ENCODE measurements at places on chromosomes 2 and 18.

GRCh38 chr2:56169521-56169920 lies 14.3 kb upstream of the CCDC85A start:
- DNase-seq: no peak

- no peak for DNase-seq
These were observed 98.2 kb upstream of the TRIB2 start for GRCh38 chr2:12618576-12618975.

DNA sequence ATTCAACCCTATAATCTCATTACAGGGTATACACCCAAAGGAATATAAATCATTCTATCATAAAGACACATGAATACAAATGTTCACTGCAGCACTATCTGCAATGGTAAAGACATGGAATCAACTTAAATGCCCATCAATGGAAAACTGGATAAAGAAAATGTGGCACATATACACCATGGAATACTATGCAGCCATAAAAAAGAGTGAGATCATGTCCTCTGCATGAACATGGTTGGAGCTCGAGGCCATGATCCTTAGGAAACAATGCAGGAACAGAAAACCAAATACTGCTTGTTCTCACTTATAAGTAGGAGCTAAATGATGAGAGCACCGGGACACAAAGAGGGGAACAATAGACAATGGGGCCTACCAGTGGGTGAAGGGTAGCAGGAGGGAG lies 88.5 kb upstream of the CD226 start:
- DNase-seq: no peak

DNA sequence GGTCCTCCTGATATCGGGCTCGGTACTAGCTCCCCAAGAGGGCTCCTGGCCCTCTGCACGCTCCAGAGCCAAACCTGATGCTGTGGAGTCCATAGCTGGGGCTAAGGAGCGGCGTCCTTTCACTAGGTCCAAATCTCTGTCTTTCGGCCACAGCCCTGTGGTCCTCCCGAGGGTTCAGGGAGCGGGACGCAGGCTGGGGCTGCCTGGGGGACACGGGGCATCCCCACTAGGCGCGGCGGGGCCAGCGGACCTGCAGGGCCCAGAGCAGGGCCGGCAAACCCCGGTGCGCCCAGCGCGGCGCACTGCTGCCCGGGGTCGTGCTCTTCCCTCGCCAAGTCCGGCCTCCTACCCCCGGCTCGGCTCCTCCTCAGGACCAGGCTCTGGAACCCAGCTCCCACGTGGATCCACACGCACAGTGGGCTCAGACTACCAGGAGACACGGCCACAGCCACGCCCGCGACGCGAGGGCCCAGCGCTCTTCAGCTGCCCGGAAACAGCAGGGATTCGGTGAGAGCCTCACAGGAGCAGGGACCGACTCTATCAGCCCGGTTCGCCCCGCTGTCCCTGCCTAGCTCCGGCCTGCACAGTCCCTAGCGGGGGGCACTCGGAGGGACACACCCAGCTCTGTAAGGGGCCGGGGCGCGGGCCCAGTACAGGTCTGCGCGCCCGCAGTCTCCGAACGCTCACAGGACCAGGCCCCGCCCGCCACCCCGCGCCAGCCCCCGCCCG lies 593 bp downstream of the ZNF514 start:
- no peak for DNase-seq

- DNase-seq: no peak
These were observed 54.1 kb upstream of the HS6ST1 start for GRCh38 chr2:128372621-128373341.

- no peak for DNase-seq
These were observed 36.3 kb downstream of the NEURL3 start for GRCh38 chr2:96468904-96469303.

DNA sequence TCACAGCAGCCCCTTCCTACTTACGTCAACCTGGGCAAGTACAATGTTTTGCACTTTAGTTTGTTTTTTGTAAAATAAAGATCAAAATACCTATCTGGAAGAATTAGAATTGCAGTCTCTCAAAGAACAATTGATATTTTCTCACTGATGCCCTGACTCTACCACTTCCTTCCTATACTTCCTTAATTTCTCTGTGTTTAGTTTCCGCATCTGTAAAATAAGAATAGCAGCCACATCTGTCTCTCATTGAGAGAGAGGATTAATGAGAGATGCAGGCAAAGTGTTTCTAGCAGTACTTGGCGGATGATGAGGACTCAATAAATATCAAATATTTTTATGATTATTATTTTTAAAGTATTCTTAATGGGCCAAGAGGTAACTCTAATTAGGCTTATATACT lies 122.6 kb upstream of the PIEZO2 start:
- no peak for DNase-seq

- no peak for DNase-seq
These were observed 416.5 kb upstream of the ZEB2 start for GRCh38 chr2:144936442-144936841.

GRCh38 chr2:215434447-215435279 lies 1.2 kb downstream of the FN1 start:
- no peak for DNase-seq

- DNase-seq: no peak
These were observed 22.7 kb downstream of the GPR55 start for GRCh38 chr2:230902180-230902899.

- no peak for DNase-seq
These were observed 8.7 kb downstream of the SNED1 start for GRCh38 chr2:241007111-241007510.

DNA sequence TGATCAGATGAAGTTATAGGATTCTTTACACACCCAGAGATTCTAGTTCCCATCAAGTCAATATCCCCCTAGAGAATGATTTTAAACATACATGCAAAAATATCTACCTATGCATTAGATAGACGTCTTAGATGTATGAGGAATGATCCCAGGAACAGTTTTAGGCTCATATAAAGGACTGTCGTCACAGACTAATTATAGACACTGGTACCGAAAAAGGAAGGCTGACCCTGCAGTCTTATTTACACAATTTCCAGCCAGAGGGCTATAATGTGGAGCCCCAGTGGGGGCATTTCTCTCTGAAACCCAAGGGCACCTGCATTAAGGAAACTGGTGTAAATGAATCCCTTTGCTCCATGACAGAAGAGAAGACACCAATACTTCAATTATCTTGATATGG lies 170.4 kb downstream of the ZNF521 start:
- DNase-seq: no peak

- no peak for DNase-seq
These were observed 329.2 kb upstream of the FIGN start for GRCh38 chr2:164065038-164065437.

DNA sequence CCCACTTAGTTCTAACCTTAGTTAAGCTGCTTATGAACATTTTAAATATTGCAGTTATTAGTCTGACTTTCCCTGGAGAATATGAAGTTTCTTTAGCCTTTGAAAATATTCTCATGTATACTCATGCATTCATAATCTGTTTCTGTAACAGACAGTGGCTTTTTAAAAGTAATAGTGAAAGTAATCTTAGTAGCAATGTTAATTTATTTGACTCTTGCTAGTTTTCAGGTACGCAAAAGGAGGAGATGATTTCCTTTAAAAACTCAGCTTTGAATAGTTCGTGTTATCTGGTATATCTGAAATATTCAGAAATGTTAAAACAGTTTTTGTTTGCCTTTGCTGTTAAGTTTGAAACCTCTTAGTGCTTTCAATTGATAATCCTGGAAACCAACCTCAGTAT lies 3.8 kb downstream of the ANKRD12 start:
- DNase-seq: no peak

GRCh38 chr2:222353993-222354392 lies 55.2 kb upstream of the PAX3 start:
- no peak for DNase-seq

- DNase-seq: no peak
These were observed 249.8 kb upstream of the FSHR start for GRCh38 chr2:49404108-49404507.

DNA sequence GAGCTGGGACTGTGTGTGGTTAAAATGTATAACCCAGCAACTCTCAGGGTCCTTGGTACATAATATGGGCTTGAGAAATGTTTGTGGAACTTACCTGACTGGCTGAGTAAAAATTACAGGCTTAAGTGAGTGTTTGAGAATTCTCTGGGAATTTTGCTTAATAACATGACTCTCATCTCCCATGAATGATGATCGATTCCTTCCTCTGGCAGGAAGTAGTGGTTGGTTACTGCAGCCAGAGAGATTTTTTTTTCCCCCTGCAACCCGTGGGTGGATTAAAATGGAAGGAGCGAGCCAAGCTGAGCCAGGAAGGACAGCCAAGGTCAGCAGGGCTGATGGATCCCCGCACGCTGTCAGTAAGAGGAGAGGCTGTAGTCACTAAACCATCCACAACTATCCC lies 40.6 kb upstream of the RFX8 start:
- DNase-seq: no peak

DNA sequence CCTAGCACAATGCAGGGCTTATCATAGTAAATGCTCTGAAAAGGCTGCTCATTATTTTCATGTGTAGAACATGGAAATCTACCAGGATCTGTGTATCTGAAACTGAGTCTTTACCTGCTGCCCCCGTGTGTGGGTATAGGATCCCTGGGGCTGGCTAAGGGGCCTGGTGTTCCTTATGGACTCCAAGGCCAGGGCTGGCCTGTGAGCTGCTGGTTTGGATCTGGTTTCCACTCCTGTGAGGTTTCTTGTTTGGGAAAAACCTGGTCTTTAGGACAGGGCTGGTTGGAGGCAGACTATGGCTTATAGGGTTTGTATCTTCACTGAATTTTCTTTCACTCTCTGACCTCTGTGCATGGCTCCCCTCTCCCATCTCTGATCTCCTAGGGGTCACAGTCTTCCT lies 80.8 kb downstream of the DYSF start:
- DNase-seq: no peak

GRCh38 chr2:183349091-183349490 lies 224.8 kb downstream of the NUP35 start:
- no peak for DNase-seq

DNA sequence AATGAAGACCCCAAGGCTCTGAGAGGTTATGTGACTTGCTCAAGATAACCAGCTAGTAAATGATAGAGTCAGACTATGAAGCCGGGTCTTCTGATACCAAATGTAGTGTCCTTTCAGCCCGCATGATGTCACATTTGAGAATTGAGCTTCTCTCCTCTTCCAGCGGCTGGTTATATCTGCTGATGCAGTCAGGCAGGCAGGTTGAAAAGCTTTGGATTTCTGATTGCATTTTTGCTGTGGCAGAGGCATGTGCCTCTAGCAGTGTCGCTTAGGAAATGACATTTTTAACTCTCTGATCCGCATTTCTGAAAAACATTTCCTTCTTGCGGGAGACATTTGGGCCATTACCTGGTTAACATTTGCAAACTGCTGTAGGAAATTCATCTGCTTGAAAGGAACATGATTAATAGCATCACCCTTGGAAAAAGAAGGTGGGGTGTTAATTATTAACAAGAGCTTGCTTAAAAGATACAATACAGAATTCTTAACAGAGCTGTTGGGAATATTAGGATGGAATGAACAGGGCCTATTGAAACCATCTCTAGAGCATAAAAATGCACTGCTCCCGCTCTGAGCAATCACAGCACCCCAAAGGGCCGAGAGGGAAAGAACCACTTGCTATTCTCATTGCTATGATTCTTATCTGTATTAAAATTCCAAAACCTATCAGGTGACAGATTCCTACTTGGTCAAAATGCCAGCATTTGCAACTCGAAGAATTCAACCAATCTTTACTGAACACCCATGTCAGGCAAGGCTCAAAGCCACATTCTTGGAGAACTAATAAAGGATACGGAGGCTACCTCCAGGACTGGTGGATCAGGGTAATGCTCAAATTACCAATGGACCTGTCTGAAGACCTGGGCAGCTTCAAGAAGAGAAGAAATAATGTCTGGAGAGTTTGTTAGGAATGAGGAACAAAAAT lies 25.9 kb downstream of the MRO start:
- no peak for DNase-seq

- DNase-seq: no peak
These were observed 64.6 kb downstream of the THADA start for GRCh38 chr2:43531251-43531650.

GRCh38 chr2:176781570-176782217 lies 430.9 kb upstream of the HNRNPA3 start:
- DNase-seq: no peak

DNA sequence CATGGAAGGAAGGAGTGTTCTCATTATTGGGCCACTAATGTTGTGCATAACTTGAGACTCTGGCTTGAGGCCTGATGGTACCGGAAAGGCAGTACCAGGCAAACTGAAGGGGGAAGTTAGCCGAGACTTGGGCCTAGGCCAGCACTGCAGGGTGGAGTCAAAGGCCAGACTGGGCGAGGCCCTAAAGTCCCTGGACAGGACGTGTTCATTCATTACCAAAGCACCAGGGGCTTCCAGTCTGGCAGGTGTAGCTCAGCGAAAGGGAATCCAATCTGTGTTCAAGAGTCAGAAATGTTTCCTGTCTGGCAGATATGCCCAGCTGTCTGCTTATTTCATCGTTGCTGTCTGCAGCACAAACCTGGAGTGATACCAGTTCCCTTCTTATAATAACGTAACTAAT lies 4.7 kb upstream of the ITSN2 start:
- DNase-seq: no peak

DNA sequence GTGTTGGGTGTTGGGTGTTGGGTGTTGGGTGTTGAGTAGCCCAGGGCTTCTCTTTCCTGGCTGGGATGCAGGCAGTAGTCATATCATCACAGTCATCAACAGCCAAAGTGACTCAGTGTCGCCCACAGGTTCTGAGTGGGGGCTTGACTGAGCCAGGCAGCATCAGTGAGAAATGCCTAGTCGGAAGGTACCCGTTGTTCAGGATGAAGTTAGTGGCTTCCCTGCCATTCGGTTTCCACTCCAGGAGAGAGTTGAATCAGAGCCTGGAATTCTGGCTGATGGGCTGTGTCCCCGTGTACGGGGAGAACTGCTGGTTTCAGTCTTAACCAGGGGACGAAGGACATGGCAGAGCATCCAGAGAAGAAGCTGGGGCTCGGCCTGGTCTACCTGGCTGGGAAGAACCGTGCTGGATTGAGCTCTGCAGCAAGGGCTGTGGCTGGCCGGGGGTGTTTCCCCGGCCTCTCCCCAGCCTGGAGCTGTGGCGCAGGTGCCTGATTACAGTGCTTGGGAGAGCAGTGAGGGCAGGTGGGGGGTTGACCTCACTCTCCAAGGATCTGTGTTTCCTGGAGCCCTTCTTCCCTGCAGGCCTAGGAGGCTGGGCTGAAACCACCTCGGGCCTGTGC lies 49.4 kb downstream of the AGAP1 start:
- no peak for DNase-seq

DNA sequence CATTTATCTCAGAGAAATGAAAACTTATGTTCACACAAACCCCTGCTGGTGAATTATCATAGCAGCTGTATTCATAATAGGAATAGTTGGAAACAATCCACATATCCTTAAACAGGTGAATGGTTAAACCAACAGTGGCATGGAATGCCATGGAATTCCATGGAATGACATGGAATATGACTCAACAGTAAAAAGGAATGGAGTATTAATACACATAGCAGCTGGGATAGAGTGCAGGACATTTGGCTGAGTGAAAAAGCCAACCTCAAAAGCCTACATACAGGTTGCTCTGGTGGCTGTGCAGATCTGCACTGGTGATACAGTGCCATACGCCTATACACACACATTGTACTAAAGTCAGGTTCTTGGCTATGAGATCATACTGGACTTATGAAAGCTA lies 69.5 kb downstream of the FAM168B start:
- DNase-seq: no peak
